ENCODE measurements at places on chromosomes 4 and X. TPM values are rescaled to one million over a fixed set of nuclear protein-coding genes. Genes with fewer than 3 reads are reported as not detected.

The GATA1 gene
- not detected for total RNA-seq

The MAGEA1 gene
- total RNA-seq = not detected

The VSIG1 gene
- 0.68 TPM for total RNA-seq

The WNK3 gene
- total RNA-seq = 0.27 TPM

The APEX2 gene
- total RNA-seq = 17.9 TPM

- DNase-seq = no peak
- no peaks in the 10 kb centered on the region for H3K36me3 ChIP-seq
- no peaks in the 10 kb centered on the region for H3K27me3 ChIP-seq
These were observed 2.4 kb upstream of the CTAG2 start for GRCh38 chrX:154655786-154656185.

- H3K27ac ChIP-seq = no peak overlapping the region
- peaks cover 65% of the 10 kb centered on the region for H3K27me3 ChIP-seq
- no peaks in the 10 kb centered on the region for H3K36me3 ChIP-seq
These were observed 1.5 kb downstream of the BEND4 start for GRCh38 chr4:42150653-42151567.

- no peak for DNase-seq
- H3K36me3 ChIP-seq = no peaks in the 10 kb centered on the region
- H3K4me1 ChIP-seq = no peaks in the 10 kb centered on the region
- no peaks in the 10 kb centered on the region for H3K27me3 ChIP-seq
- no peak overlapping the region for H3K27ac ChIP-seq
- H3K4me3 ChIP-seq = no peak overlapping the region
These were observed 189.7 kb downstream of the PDGFC start for GRCh38 chr4:156781852-156782251.

- peak; percentile 14 for DNase-seq
- H3K36me3 ChIP-seq = no peaks in the 10 kb centered on the region
- no peaks in the 10 kb centered on the region for H3K27me3 ChIP-seq
- H3K4me3 ChIP-seq = no peak overlapping the region
- H3K27ac ChIP-seq = peak overlapping the region; percentile 51
These were observed 85.7 kb upstream of the TBL1X start for GRCh38 chrX:9378980-9379696.

- no peaks in the 10 kb centered on the region for H3K27me3 ChIP-seq
- DNase-seq = peak; percentile 15
- H3K4me1 ChIP-seq = no peaks in the 10 kb centered on the region
- H3K4me3 ChIP-seq = no peak overlapping the region
These were observed 66.4 kb upstream of the GPR174 start for GRCh38 chrX:79078114-79078513.

DNA sequence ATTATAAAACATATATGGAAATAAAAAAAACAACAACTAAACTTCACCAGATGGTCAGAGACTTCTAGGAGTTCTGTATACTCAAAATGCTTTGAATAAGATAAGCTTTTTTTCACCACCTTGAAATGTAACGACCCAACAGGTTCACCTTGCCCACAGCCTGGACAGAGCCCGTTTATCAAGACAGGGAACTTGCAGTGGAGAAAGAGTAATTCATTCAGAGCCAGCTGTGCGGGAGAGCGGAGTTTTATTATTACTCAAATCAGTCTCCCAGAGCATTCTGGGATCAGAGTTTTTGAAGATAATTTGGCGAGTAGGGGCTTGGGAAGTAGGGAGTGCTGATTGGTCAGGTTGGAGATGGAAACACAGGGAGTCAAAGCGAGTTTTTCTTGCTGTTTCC lies 38.5 kb downstream of the AGA start:
- H3K27me3 ChIP-seq = no peaks in the 10 kb centered on the region
- H3K4me3 ChIP-seq = no peak overlapping the region
- H3K36me3 ChIP-seq = no peaks in the 10 kb centered on the region

DNA sequence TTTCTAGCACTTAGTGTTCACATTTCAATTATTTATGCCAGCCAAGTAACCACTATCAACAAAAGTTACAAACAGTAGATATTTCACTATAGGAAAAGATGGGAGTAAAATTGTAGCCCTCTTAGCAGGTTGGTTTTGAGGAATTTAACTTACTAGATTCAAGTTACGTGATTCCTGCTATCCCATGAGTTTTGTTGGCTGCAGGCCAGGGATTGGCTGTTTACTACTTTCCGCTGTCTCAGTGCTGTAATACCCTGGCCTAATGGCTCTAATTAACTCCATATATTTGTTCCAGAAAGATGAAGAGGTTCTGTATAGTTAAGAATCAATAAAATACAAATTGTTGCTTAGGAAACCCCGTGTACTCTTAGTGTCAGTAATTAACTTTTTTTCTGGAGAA lies 55.5 kb upstream of the MAGED1 start:
- H3K27ac ChIP-seq = peak overlapping the region; percentile 6
- no peak overlapping the region for H3K4me3 ChIP-seq
- no peaks in the 10 kb centered on the region for H3K36me3 ChIP-seq
- DNase-seq = peak; percentile 60

GRCh38 chr4:180688480-180688879 lies 1554.7 kb upstream of the TENM3 start:
- no peak for DNase-seq
- no peaks in the 10 kb centered on the region for H3K4me1 ChIP-seq
- H3K4me3 ChIP-seq = no peak overlapping the region

GRCh38 chrX:44042751-44043150 lies 69.6 kb upstream of the NDP start:
- no peaks in the 10 kb centered on the region for H3K27me3 ChIP-seq
- DNase-seq = no peak
- no peak overlapping the region for H3K4me3 ChIP-seq
- no peaks in the 10 kb centered on the region for H3K36me3 ChIP-seq
- H3K4me1 ChIP-seq = no peaks in the 10 kb centered on the region

DNA sequence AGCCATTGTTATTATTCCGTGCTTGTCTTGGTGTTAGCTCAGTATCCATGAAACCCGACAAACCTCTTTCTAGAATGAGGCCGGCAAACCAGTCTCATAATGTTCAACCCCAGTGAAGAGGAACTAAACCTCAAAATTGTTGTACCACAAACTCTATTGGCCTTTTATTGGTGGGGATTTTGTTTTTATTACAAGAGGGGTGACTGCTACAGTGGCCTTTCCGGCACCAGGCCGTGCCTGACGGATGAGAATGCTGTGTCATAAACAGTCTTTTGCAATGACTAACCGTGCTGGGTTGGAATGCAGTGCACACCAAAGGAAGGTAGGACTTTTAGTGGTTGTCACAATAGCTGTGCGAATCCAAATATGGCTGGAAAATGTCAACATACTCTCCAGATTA lies 60.8 kb downstream of the SHROOM2 start:
- no peak overlapping the region for H3K27ac ChIP-seq
- no peak overlapping the region for H3K4me3 ChIP-seq
- DNase-seq = no peak
- H3K4me1 ChIP-seq = no peaks in the 10 kb centered on the region
- H3K36me3 ChIP-seq = no peaks in the 10 kb centered on the region
- H3K27me3 ChIP-seq = no peaks in the 10 kb centered on the region

DNA sequence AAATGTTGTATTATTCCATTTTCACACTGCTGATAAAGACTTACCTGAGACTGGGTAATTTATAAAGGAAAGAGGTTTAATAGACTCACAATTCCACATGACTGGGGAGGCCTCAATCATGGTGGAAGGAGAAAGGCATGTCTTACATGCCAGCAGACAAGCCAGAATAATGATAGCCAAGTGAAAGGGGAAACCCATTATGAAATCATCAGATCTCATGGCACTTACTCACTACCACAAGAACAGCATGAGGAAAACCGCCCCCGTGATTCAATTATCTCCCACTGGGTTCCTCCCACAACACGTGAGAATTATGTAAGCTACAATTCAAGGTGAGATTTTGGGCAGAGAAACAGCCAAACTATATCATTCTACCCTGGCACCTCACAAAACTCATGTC lies 2535.1 kb downstream of the ARAP2 start:
- H3K27me3 ChIP-seq = no peaks in the 10 kb centered on the region
- H3K36me3 ChIP-seq = no peaks in the 10 kb centered on the region
- H3K27ac ChIP-seq = no peak overlapping the region
- no peaks in the 10 kb centered on the region for H3K4me1 ChIP-seq

- H3K36me3 ChIP-seq = no peaks in the 10 kb centered on the region
- no peaks in the 10 kb centered on the region for H3K27me3 ChIP-seq
- H3K27ac ChIP-seq = no peak overlapping the region
- H3K4me1 ChIP-seq = no peaks in the 10 kb centered on the region
- H3K4me3 ChIP-seq = no peak overlapping the region
- DNase-seq = no peak
These were observed 104.1 kb downstream of the KLHL4 start for GRCh38 chrX:87621697-87622096.

GRCh38 chr4:6889736-6890324 lies 19.8 kb upstream of the TBC1D14 start:
- DNase-seq = no peak
- no peaks in the 10 kb centered on the region for H3K36me3 ChIP-seq
- H3K27me3 ChIP-seq = no peaks in the 10 kb centered on the region

DNA sequence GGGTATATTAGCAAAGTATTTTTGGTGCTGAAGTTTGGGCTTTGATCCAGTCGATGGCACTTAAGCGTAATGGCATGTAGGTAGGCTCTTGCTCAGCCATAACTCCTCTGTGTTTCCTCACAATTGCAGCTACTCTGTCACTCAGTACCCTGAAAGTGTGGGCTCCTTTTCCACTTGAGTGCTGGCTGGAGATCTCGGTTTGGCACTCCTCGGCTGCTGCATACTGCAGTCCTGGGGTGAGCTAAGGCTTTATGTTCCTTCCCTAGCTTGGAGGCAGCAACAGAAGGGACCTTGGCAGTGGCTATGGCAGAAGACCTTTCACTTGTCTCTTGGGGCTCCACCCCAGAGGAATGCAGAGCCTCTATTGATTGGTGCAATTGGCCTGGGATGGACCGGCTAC lies 106.7 kb upstream of the GRXCR1 start:
- H3K27me3 ChIP-seq = no peaks in the 10 kb centered on the region
- no peak overlapping the region for H3K4me3 ChIP-seq
- no peaks in the 10 kb centered on the region for H3K36me3 ChIP-seq
- H3K4me1 ChIP-seq = no peaks in the 10 kb centered on the region
- no peak overlapping the region for H3K27ac ChIP-seq
- no peak for DNase-seq

- H3K4me3 ChIP-seq = no peak overlapping the region
- DNase-seq = peak; percentile 61
- no peaks in the 10 kb centered on the region for H3K4me1 ChIP-seq
- no peak overlapping the region for H3K27ac ChIP-seq
- no peaks in the 10 kb centered on the region for H3K27me3 ChIP-seq
- H3K36me3 ChIP-seq = no peaks in the 10 kb centered on the region
These were observed 85.5 kb downstream of the STARD8 start for GRCh38 chrX:68732906-68733493.

DNA sequence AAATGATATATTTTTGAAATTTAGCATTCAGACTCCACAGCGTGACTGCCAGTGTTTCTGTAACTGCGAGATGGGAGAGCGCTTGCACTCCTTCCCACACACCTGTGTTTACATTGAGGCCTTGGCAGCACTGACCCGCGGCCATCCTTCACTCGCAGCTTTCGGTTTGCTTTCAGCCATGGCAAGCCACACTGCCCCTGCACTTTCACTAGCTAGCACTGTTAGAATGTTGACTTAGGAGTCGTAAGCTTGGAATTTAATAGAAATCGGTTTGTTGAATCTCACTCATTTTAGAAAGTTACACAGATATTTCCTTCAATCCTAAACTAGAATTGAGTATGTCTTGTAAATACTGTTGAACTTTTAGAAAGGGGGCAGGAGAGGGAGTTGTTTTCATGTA lies 136.2 kb downstream of the CFAP299 start:
- H3K4me1 ChIP-seq = peaks cover 3% of the 10 kb centered on the region
- H3K36me3 ChIP-seq = no peaks in the 10 kb centered on the region
- H3K4me3 ChIP-seq = no peak overlapping the region
- peak; percentile 62 for DNase-seq

GRCh38 chrX:123617007-123617406 lies 115.8 kb downstream of the THOC2 start:
- H3K36me3 ChIP-seq = no peaks in the 10 kb centered on the region
- no peak for DNase-seq
- H3K27me3 ChIP-seq = no peaks in the 10 kb centered on the region
- no peak overlapping the region for H3K27ac ChIP-seq
- H3K4me1 ChIP-seq = no peaks in the 10 kb centered on the region

DNA sequence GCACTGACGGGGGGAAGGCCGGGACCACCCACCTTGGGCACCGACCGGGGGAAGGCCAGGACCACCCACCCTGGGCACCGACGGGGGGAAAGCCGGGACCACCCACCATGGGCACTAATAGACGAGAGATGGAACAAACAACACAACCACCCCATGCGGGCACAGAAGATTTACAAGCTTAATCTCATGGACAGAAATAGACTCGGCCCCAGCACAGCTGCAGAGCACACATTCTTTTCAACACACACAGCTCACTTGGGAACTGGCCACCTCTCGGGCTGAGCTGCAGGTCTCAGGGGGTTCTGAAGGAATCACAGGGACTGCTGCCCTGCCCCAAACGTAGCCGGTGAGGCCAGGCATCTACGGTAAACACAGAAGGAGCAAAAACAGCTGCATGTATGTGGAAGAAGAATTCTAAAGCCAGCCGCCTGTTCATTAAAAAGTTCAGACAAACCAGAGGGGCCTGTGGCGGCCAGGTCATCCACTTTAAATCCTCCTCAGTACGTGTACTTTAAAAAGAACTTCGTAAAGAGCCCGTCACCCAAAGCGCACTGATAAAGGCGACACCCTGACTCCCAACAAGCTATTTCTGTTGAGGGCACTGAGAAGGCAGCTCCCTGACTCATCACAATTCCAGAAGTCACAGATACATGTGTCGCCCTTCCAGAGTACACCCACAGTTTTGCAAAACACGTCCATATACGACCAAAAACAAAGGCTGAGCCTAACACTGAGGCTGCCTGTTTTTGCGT lies 17.7 kb downstream of the PPP2R3B start:
- H3K27me3 ChIP-seq = peaks cover 26% of the 10 kb centered on the region
- H3K4me3 ChIP-seq = no peak overlapping the region
- no peak for DNase-seq
- H3K27ac ChIP-seq = no peak overlapping the region
- no peaks in the 10 kb centered on the region for H3K36me3 ChIP-seq
- H3K4me1 ChIP-seq = peaks cover 10% of the 10 kb centered on the region

DNA sequence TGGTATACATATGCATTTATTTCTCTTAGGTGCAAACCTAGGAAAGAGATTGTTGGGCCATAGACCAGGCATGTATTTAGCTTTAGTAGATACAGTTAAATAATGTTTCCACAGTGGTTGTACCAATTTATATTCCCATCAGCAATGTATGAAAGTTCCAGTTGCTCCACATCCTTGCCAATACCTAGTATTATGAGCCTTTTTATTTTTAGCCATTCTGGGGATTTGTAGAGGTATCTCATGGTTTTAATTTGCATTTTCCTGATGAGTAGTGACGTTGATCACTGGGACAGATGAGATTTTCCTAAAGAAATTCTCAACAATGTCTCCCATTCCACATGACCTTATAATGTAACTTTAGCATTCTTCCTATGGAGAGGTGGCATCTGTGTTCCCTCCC lies 56.9 kb downstream of the SUPT20HL2 start:
- no peaks in the 10 kb centered on the region for H3K36me3 ChIP-seq
- H3K27me3 ChIP-seq = no peaks in the 10 kb centered on the region
- H3K27ac ChIP-seq = no peak overlapping the region
